ENCODE measurements at places on chromosomes 6 and 20.

GRCh38 chr6:39791850-39792539 is at the start of gene DAAM2:
Gene DAAM2 (plus strand): TSS chr6:39792376. CDS start chr6:39856303, 63,927 bp downstream.
- DNase-seq, result no peak

DNA sequence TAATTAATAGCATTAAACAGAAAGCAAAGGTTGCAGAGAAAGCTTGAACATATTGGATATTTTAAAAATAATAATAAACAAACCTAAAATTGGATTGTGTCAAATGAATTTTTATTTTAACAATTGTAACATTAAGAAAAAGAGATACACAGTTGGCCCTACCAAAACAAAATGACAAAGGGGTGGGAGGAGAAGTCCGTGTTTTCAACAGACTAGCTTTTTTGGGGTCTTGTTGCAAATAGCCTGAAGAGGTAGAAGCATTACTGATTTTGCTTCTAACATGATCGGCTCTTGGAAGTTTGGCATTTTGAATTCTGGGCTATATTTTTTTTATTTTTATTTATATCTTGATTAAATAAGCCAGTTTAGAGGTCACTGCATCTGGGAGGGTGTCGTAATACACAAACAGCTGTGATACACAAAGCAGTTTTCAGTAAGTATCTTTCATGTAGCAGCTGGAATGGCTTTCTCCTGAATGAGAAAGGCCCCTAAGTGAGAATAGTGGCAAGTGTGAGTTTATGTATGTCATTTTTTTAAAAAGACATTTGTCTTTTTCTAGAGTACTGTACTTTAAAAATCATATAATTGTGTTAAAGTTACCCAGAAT is 85.5 kb upstream of the ZNF217 start:
- no peak for DNase-seq

DNA sequence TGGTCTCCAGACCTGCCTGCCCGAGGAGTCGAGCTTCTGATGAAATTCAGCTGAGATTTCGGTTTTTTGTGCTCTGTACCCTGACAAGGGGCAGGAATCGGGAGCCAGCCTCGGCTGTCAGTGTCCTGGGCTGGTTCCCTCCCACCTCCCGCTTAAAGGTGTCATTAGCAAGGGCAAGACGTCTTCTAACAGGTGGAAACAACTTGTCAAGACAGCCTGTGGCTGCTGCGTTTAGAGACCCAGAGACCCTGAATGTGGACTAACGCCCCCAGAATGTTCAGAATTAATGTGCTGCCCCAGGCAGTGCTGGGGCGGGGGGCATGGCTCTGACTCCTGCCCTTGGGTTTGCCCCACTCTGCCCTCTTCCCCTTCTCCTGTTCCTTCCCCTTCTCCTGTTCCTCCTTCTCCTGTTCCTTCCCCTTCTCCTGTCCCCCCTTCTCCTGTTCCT is 69.7 kb downstream of the PHACTR3 start:
- no peak for DNase-seq

DNA sequence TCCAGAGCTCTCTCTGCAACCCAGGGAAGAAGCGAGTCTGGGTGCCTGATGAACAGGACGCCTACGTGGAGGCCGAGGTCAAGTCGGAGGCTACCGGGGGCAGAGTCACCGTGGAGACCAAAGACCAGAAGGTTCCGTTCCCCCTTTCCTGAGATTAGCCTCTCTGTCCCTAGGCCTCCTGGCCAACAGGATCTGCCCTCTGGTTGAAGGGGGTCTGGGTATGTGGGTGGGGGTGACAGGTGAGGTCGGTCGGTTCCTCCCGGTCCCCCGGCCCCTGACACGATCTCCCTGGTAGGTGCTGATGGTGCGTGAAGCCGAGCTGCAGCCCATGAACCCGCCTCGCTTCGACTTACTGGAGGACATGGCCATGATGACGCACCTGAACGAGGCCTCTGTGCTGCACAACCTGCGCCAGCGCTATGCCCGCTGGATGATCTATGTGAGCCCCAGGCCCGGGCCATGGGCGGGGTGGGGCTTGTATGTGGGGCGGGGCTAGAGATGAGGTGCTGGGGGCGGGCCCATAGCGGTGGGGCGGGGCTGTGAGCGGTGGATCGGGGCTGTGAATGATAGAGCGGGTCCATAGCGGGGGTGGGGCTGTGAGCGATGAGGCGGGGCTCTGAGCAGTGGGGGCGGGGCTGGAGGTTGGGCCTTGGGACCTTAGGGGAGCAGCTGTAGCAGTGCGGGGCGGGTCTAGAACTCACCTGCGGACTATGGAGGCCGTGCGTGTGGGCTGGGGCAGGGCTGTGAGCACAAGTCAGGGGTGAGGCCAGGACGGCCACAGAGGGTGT is 23.9 kb downstream of the MYH7B start:
- DNase-seq, result no peak

- DNase-seq, result no peak
These were observed 353.3 kb upstream of the ARID1B start for GRCh38 chr6:156423829-156424228.

DNA sequence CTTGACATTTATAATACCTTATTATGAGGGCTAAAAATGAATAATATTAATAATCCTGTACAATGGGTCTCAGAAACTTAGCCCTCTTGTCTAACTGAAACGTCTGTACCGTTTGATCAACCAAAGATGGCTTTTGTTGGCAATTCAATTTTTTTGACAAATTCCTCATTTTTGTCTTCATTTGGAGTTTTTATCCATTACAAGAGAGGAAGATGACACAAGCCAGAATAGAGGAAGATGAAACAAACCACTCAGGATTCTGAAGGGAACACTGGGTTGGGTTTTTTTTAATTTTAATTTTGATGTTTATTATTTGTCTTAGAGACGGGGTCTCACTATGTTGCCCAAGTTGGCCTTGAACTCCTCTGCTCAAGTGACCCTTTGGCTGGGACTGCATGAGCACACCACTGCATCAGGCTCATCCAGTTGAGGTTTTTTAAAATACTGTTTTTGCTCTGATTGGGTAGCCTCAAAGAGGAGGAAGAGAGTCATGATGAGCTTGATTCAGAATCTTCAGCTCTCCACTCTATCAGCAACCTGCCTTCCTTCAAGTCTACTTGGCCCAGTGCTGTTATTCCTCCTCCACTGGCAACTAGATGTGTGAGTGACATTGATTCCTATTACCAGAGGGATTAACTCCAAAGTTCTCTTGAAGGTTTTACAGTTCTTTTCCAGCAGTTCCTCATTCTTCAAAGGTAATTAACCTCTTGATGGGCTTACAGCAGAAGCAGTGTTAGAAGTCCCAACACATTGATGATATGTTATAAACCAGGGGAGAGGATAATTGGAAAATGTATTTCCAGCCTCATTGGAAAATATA is 71.3 kb downstream of the ATXN1 start:
- no peak for DNase-seq

GRCh38 chr6:43621078-43621835 is 7.8 kb downstream of the GTPBP2 start:
- no peak for DNase-seq

GRCh38 chr6:29762781-29763214 is 39.6 kb downstream of the HLA-F start:
- DNase-seq, result no peak

DNA sequence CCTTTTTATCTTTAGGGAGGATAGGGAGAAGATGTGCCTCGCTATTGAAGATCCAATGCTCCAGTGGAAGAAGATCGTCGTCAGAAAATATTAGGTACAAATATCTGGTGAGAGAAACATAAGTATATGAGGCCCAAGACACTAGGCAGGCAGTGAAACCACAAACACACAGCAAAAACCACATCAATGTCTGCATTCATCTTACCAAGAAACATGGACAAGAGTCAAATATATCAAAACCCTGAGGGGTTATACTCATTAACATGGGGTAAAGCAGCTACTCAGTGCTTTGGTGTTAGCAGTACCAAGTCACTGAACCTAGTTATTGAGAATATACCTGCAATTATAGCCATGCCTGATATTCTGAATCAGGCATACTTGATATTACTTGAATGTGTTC is 101.4 kb upstream of the FAM184A start:
- no peak for DNase-seq

DNA sequence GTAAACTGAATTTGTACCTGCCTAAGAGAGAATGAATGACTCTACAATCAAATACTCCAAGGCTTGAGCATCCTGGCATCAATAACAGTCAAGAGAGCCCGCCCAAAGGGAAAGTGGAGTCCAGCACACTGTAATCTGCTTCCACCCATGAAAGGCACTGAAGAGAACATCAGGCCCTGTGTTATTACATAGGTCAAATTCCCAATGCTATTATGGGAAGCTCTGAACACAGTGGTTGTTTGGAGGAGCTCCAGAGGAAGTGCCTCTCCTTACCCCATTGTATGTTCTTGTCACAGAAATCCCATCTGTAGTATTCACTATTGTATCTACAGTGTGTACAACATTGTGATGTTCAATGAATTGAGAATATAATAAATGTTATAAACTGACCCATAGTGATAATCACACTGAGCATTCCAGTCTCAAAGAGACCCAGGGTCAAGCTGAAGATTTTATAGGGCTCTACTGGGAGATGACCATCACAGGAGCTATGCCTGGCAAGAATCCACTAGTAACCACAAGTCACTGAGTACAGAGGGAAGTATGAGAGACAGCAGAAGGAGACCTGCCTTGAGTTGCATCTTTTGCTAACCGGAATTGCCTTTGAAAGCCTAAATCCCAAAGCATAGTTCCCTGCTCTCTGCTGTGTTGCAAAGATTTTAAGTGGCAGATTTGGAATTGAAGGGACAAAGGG is 446.7 kb downstream of the GJA1 start:
- no peak for DNase-seq

GRCh38 chr6:22411376-22412105 is 114.7 kb upstream of the PRL start:
- DNase-seq, result no peak

DNA sequence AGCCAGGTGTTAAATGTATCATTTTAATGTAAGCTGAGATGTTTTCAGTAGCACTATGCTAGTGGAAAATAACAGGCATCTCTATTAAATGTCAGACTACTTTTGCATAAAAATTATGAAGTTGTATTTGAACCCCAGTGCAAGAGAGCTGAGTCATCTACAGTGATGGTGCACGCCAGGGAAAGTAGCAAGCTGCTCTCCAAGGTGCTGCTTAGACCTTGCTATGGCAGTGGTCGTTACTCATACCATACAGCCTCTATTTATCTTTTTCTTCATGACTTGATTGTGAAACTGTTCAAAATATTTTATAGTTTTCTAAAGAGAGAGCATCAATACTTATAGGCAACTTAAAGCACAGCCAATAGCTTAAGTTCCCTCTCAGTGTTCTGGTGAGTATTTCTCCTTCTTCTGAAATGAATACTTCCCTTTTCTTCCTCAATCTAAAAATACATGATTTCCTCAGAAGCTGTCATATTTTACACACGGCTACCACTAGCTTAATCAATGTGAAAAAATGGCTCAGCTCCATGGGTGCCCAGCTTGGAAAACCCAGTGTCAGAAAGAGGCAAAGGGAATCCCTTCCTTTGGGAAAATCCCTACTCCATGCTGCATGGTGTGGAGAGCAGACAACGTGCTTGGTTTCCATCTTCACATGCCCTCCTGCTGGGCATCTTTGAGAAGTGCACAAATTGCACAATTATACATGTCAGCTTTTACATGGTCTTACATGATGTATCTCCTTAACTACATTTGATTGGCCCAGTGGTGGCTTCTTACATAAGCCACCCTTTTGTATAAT is 105.6 kb downstream of the ELOVL4 start:
- DNase-seq, result no peak

GRCh38 chr6:2881423-2881822 is 21.7 kb downstream of the SERPINB9 start:
- DNase-seq, result peak; percentile 66

DNA sequence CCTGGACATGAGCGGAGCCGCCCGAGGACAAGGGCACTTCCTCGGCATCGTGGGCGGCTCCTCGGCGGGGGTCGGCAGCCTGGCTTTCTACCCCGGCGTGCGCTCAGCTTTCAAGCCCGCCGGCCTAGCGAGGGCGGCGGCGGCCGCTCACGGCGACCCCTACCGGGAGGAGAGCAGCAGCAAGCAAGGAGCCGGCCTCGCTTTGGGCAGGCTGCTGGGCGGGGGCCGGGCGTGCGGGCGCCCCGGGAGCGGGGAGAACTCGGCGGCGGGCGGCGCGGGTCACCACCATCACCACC is 6.7 kb downstream of the PRDM13 start:
- peak; percentile 38 for DNase-seq

DNA sequence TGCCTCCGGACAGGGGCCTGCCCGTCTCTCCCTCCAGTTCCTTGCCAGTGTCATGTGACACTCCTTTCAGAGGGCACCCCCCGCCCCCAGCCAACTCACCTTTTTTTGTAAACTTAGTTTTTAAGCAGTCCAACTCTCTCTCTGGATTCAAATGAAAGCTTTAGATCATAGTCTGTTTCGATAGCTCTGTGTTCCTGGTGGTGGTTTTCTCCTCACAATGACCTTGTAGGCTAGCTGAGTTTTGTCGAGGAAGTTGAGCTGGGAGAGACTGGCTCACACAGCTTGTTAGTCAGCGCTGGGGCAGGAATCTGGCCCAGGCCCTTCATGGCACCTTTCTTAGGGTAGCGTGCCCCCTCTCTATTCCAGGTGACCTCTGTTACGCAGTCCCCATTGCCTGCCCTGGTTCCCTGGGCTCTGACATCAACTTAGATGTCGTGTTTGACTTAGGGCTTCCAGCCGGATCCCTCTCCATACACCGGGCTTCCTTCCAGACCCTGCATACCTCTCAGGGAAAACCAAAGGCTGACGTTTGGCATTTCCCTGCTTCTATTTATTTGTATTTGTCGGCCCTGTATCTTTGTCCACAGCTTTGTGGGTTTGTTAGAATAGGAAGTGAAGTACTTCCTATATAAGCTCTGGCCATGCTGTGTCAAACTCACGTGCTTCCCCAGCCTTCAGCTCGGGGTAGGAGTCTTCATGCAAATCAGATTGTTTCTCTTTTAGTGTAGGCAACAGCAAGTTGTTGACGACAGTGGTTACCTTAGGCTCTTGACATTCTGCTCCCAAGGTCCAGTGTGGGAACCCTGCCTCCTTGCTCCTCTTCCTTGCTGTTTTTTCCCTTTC is 12.7 kb downstream of the IGF2R start:
- DNase-seq, result peak; percentile 74

DNA sequence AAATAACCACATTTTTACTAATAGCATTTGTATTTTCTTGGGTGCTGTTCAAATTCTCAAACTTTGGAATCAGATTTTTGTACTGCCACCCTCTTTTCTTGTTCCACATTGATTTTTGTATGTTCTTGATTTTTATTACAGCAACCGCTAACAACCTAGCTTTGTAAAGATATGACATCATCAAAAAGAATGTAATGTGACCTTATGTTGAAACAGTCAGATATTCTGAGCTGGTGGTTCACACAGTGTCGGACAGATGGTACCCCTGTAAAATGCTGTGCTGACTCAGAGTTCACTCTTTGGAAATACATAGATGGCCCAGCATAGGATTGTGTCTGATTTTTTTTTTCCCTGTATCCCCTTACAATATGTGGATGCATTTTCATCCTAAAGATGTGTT is 118.9 kb downstream of the QKI start:
- no peak for DNase-seq

DNA sequence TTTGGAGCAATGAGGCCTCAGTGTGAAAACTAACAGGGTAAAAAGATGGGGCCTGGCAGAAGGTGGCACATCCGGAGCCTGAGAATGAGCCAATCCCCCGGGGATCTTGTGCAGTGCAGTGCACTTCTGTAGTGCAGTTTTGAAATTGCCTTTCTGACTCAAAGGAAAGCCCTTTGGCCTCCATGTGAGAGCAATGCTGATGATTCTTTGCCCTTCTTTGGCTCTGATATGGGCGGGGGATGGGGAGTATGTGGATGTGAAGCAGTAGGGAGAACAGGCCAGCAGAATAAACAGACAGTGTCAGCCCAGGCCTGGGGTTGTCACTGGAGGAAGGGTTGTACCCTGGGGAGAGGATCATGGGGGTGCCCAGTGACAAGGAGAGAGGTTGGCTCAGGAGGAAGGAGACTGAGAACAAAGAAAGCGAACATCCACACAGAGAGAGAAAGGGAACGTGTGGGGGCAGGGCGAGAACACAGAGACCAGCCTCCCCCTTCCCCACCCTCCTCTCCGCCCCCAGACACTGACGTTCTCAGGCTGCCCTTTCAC is 351.2 kb downstream of the CDC5L start:
- no peak for DNase-seq
